ENCODE measurements at places on chromosomes 12 and 14. TPM values are rescaled to one million over a fixed set of nuclear protein-coding genes. Genes with fewer than 3 reads are reported as not detected.
A peak's percentile ranks its signal among the peaks of the same experiment; 100 is the strongest.

DNA sequence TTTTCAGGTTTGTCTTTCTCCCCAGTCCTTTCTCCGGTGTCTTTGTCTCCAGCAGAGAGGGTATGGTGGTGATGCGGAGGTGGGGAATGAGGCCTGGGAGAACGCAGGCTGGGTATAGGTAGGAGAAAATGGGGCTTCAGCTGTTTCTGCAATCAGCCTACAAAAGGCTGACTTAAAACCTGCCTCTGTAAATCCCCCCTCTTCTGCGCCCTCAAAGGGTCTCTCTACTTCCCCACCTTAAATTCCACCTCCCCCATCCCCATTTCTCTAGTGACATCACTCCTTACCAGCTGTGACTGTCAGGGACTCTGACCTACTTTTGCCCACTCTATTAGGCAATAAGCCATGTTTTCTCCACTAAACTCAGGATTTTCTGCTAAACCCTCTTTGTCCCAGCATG is 8.1 kb upstream of the RIMKLB start:
- no peak for DNase-seq

Gene KITLG
- 15.8 TPM for total RNA-seq

Gene FRS2
- 15.6 TPM for total RNA-seq

GRCh38 chr12:85036733-85037132 is 582 bp downstream of the LRRIQ1 start:
- DNase-seq = no peak

Gene TSPAN9
- 9.6 TPM for total RNA-seq

DNA sequence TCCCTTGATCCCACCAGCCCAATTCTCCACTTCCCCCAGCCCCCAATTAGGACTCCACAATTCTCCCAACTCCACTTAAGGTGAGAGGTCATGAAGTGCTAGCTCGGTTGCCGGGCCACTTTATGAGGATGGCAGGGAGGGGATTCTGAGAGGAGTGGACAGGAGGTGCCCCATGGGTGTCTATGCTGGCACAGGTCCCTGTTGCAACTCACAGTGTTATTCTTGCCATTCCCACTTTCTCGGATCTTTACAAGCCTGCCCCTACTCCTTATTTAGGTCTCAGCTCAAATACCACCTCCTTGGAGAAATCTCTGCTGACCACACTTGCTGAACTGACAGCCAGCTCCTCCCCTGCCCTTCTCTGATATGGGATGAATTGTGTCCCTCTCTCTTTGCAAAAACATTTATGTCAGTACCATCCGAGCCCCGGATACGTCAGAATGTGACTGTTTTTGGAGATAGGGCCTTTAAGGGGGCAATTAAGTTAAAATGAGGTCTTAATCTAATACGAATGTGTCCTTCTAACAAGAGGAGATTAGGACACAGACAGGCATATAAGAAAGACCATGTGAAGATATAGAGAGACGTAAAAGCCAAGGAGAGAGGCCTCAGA is 4.2 kb upstream of the LGALS3 start:
- no peak for DNase-seq

Gene TMEM63C
- total RNA-seq = 2.2 TPM

DNA sequence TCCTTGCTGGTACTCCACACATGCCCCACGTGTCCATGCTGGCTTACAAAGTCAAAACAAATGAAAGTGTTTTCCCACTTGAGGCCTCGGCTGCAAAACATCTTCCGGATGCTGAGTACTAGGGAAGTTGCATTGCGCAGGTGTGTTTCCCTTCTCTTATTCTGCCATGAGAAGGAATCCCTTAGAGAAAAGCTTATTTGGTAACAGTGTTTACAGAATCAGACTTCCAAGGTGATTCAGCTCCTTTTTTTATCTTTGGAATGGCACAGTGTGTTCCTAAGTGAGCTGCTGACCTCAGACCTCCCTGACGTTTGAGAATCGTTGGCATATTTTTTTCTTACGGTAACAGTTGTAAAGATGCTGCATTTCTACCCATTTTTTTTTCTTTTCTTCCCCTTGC is 211.3 kb downstream of the ESR2 start:
- no peak for DNase-seq

DNA sequence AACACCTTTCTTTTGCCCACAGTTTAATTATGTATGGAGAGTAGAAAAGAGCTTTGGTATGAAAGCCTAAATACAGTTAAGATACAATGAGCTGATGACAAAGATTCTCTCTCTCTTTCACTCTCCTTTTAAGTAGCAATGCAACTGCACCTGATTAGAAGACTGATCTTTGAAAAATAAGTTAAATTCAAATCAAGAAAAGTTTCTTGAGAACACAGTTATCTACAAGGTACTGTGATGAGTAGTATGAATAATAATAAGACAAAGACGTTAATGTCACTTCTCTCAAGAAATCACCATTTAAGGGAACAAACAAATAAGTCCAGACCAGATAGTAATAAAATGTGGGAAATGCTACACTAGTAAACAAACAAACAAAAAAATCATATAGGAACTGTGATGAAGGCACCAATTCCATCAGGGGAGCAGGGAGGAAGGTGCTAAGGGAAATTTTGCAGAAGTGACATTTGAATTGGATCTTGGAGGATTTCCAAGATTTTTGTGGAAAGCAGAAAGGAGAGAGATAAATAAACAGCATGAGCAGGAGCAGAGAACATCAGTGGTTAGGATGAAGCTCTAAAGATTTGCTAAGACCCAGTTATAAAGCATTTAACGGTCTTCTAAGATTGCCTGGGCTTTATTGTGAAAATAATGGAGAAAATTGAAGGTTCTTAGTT is 65.2 kb upstream of the STK38L start:
- no peak for DNase-seq

Gene TAS2R10
- 1.4 TPM for total RNA-seq

Gene DHRS4
- total RNA-seq = 24.1 TPM

GRCh38 chr14:60758885-60759284 is 24.3 kb downstream of the MNAT1 start:
- no peak for DNase-seq

Gene FOXG1
- total RNA-seq = not detected

DNA sequence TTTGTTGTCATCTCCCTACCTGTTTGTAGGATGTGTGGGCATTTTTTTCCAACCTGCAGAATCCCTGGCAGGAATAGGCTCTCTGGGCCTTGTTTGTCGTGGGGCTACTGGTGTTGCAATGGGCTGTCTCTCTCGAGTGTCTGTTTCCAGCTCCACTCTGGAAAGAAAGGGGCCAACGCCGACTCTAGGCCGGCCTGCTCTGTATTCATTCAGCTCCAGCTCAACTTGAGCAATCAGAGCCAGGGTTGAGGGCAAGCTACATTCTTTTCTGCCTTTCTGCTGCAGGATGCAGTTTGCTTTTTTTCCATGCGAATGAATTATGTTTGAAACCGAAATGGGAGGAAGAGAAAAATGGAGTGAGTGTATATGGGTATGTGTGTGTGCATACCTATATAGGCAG is 2.3 kb downstream of the JDP2 start:
- no peak for DNase-seq

DNA sequence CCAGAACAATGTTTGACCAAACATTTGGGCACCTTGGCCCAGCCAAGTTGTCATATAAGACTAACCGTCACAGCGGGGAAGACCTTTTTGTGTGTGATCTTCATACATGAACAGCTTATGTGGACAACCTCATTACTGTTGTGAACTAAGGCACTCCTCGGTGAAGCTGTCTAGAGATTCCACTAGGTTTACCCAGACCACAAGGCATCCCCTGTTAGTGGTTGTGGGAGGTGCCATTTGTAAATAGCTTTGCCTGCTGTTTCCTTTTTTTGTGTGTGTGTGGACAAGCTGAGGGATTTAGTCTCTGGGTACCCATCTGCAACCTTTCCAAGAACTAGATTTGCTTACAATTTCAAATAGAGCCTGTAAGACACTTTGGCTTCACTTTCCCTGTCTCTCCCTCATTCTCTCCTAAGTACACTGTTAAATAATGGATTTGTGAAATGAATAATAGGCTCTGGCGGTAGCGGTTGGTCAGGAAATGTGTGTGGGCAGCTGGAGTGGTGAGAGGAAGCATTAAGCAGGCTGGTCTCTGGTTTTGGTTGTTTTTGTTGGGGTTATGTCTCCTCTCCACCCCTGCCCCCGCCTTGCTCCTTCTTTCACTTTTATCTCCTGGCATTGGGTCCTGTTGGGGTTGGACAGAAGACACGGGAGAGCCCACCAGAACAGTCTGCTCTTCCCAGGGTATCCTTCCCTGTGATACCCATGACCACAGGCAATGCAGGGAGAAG is 727.6 kb downstream of the VRK1 start:
- DNase-seq = no peak

Gene VWF
- total RNA-seq = 0.88 TPM

DNA sequence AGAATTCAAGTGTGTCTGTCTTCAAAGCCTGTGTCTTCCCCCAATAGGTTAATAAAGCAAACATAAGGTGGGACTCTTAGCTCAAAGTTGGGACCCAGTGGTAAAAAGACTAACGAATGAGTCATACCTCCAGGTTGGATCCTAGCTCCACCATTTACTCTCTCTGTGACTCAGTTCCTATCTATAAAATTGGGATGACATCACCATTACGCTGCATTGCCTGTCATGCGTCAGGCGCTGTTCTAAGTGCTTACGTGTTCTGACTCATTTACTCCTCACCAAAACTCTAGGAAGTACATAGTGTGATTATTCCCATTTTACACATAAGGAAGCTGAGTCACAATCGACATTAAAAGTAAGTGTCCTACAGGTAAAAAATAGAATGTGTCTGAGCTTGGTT is 915.8 kb downstream of the VRK1 start:
- DNase-seq = no peak

- DNase-seq = peak; percentile 37
Measured at GRCh38 chr14:65414961-65415589, 2.5 kb downstream of the FUT8 start.

- DNase-seq = no peak
Measured at GRCh38 chr12:112238441-112238840, 113.1 kb downstream of the TRAFD1 start.

GRCh38 chr12:56221232-56221756 is 428 bp downstream of the RNF41 start:
- no peak for DNase-seq

DNA sequence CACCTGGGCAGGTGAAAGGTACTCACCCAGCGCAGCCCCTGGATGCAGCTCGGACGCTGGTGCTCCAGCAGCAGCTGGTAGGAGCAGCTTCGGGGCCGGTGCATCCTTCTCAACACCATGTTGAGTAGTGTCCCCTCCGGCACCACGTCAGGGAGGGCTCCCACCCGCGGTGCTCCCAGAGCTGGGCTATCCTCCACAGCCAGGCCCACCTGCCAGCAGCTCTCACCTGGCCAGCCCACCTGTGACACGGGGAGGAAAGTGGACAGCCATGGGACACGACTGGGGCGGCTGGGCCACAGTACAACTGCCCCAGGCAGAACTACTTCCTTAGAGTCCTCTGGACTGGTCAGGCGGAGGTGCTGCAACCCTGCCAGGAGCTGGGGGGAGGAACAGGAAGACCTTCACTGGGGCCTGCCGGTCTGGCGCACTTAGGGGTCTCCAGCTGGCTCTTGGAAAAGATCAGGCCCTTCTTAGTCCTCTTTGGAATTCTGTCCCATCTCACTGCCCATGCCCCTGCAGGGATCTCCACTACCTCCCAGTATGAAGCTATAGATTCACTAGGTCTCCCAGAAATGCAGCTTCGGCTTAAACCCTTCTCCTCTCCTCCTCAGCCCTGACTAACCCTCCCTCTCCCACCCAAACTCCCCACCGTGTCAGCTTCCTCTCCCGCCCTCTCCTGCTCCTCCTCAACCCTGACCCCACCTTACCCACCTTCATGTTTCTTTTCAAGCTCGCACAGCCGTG is 668 bp downstream of the RAPGEF3 start:
- no peak for DNase-seq

GRCh38 chr14:20775901-20776300 is 5.2 kb upstream of the RNASE6 start:
- DNase-seq = no peak

- no peak for DNase-seq
Measured at GRCh38 chr12:2129076-2129475, 76.3 kb downstream of the CACNA1C start.

Gene RTL1
- not detected for total RNA-seq

DNA sequence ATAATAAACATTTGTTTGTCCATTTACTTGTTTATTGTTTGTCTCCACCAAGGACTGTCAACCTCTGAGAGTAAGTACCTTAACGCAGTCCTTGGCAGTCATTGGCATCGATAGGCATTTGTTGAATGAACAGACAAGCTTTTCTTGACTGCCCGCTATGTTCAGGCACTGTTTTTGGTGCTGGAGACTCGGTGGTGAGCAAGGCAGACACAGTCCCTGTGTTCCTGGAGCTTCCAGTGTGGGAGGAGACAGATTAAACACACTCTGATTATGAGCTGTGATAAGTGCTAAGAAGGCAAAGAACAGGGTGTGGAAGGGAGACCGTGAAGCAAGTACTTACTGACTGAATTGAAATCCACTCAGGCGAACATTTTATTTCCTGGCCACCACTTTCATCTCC is 1.2 kb downstream of the ATP6V0A2 start:
- no peak for DNase-seq

DNA sequence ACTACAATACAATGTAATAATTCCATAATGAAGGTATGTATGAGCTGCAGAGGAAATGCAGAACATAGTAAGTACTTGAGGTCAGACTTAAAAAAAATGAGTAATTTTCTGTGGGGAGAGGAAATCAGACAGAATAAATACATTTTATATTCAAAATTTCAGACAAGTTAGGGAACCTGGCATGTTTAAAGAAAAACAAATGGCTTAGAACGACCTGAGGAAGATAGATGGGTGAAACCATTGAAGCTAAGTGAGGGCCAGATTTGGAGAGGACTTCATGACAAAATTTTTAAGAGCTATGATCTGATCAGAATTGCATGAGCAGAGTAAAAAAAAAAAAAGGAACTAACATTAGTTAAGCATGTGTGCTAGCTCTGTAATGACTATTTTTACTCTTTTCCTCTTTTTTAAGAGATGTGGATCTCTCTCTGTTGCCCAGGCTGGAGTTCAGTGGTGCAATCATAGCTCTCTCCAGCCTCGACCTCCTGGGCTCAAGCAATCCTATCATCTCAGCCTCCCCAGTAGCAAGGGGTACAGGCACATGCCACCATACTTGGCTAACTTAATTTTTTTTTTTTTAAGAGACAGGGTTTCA is 157.6 kb upstream of the PDE3A start:
- DNase-seq = no peak

Gene ITGB7
- 3.3 TPM for total RNA-seq

- DNase-seq = no peak
Measured at GRCh38 chr12:291153-291723, 28.6 kb upstream of the SLC6A13 start.

GRCh38 chr12:65307169-65307501 is 28.7 kb downstream of the MSRB3 start:
- no peak for DNase-seq

GRCh38 chr14:97293659-97294058 is 496.5 kb downstream of the VRK1 start:
- DNase-seq = no peak

- DNase-seq = no peak
Measured at GRCh38 chr12:16008421-16008824, 97.3 kb downstream of the DERA start.

GRCh38 chr14:63632932-63633514 is 8.6 kb downstream of the WDR89 start:
- peak; percentile 44 for DNase-seq

Gene SMCO2
- 1.9 TPM for total RNA-seq

Data from PC-9 (cell line).